ENCODE measurements at places on chromosomes 3 and 15. TPM values are rescaled to one million over a fixed set of nuclear protein-coding genes. Genes with fewer than 3 reads are reported as not detected.

C3orf80 gene
- 0.15 TPM for total RNA-seq

CORO2B gene
- total RNA-seq: not detected

GOLGA8K gene
- 0.60 TPM for total RNA-seq

TFG gene
- total RNA-seq: 56.5 TPM

MFGE8 gene
- total RNA-seq: 51.1 TPM

DNA sequence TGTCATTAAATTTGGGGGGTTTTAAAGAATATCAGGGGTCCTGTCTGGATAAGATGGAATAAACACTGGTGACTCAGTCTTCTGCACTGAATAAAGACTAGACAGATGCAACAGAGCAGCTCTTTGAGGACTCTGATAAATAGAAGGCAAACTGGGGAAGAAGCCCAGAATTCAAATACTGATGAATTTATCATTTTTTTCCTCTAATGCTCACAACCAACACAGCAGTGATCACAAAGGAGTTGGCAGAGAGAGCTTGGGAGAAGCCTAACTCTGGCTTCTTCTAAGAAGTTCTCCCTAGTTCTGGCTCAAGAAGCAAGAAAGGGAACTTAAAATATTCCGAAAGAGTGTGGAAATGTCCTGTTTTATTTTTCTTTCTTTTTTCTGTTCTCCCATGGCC is 597.8 kb downstream of the FGF12 start:
- no peak overlapping the region for H3K27ac ChIP-seq
- H3K36me3 ChIP-seq: no peaks in the 10 kb centered on the region
- H3K4me1 ChIP-seq: no peaks in the 10 kb centered on the region
- DNase-seq: no peak

- H3K27me3 ChIP-seq: no peaks in the 10 kb centered on the region
- peaks cover 46% of the 10 kb centered on the region for H3K36me3 ChIP-seq
- H3K4me3 ChIP-seq: no peak overlapping the region
- DNase-seq: no peak
- peaks cover 1% of the 10 kb centered on the region for H3K4me1 ChIP-seq
Observed at GRCh38 chr3:125322166-125322565, 53.0 kb downstream of the ZNF148 start.

DNA sequence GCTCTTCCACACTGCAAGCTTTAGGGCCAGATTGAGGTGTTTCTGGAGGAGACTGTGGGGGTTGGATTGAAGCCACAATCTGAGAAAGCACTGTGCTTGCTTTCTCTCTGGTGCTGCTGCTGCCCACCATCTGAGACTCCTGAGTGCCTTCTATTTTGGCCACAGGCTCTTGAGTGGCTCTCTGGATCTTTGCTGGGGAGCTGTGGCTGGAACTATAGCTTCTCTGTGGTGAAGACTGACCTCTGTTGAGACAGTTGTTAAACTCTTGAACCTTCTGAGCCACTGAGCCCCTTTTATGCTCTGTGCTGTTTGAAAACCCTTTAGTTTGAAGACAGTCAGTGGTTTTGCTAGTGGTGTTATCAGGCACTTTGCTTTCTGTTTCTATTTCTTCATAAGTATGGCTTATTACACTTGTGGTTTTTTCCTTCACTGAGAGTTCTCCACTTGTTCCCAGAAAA is 108.7 kb upstream of the TSPAN3 start:
- DNase-seq: peak; percentile 29
- peaks cover 3% of the 10 kb centered on the region for H3K36me3 ChIP-seq
- H3K27ac ChIP-seq: peak overlapping the region; percentile 77
- peak overlapping the region; percentile 7 for H3K4me3 ChIP-seq
- H3K4me1 ChIP-seq: peaks cover 45% of the 10 kb centered on the region

- H3K4me3 ChIP-seq: no peak overlapping the region
- H3K27me3 ChIP-seq: peaks cover 5% of the 10 kb centered on the region
- no peak for DNase-seq
- H3K4me1 ChIP-seq: no peaks in the 10 kb centered on the region
- no peak overlapping the region for H3K27ac ChIP-seq
Observed at GRCh38 chr3:69338911-69339310, 47.0 kb downstream of the FRMD4B start.

DNA sequence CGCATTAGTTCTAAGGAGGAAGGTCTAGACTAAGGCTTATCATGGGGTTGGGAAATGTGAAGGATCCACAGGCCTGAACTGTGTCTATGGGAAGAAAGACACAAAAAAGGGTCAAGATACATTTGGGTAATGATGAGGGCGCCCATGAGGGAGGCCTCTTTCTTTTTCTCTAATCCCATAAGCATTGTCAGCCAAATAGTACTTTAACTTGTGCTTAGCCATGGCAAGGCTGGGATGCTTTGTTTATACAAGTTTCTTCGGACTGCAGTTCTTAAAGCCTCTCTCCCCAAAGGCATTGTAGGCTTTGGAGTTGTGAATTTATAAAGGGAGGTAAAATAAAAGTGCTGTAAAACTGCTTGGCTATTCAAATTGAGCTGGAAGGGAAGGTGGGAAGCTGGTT is 23.4 kb downstream of the ARMC8 start:
- DNase-seq: no peak
- no peak overlapping the region for H3K27ac ChIP-seq
- no peaks in the 10 kb centered on the region for H3K27me3 ChIP-seq
- peaks cover 36% of the 10 kb centered on the region for H3K36me3 ChIP-seq
- H3K4me3 ChIP-seq: no peak overlapping the region

Data from activated CD4-positive, alpha-beta memory T cell treated with anti-CD3 and anti-CD28 coated beads, Interleukin-2, amount 10 ng/mL, durations not matched to agents 7 days and 5 days (primary cell).